NT2/D1 (cell line): ENCODE measurements at places on chromosomes 2 and 18.
A peak's percentile ranks its signal among the peaks of the same experiment; 100 is the strongest.

DNA sequence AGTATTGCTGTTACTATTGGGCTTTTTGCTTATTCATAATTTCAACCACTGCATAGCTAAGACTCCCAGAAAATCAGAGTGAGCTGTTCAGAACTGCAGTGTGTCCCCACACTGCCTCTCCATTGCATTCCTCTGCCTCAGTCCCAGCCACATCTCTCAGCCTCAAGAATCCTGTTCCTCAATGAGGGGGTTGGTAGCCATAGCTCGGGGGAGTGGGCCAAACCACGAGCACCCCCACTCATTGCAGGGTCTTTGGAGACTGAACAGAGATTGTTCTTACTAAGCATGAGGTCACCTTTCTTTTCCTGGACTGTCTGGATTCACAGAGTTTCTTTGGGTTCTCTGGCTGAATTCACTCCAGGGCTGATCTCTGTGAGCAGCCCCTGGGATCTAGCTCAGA is 161.1 kb downstream of the GFPT1 start:
- no peak for DNase-seq

GRCh38 chr18:7755753-7756475 is 188.8 kb downstream of the PTPRM start:
- DNase-seq = no peak

GRCh38 chr18:73840319-73840945 is 307.2 kb downstream of the FBXO15 start:
- DNase-seq = no peak

GRCh38 chr2:233416199-233416598 is 61.9 kb downstream of the DGKD start:
- no peak for DNase-seq

GRCh38 chr18:23587220-23587642 is 925 bp upstream of the NPC1 start:
- no peak for DNase-seq

- DNase-seq = no peak
Measured at GRCh38 chr2:65430603-65431420, 1.6 kb downstream of the SPRED2 start.

DNA sequence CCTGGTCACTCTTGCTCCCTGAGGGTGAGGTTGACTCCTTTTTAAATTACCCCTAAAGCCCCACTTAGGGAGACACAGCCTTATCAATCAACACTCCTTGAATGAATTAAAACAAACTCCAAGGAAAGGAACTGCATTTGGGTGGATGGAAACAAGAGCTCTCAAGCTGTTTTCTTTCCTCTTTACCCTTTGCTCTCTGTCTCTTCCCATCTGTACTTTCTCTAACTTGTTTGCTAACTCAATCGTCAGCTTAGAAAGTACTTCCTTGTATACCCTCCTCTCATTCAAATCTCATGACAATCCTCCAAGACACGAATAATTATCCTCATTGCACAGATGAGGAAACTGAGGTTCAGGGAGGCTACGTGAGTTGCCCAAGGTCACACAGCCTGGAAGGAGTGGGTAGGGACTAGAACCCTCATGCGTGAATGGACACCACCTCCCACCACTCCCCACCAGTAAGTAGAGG is 32.7 kb downstream of the ZFP36L2 start:
- no peak for DNase-seq

- DNase-seq = no peak
Measured at GRCh38 chr2:149894226-149894625, 306.7 kb upstream of the MMADHC start.

DNA sequence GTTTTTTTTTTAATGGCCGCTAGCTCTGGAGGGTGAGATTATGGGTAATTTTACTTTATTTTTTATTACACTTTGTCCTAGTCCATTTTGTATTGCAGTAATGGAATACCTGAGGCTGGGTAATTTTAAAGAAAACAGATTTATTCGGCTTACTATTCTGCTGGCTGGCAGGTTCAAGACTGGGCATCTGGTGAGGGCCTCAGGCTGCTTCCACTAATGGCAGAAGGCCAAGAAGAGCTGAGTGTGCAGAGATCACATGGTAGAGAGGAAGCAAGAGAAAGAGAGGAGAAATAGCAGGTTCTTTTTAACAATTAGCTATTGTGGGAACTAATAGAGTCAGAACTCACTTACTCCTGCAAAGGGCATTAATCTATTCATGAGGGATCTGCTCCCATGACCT is 52.4 kb upstream of the ARHGAP28 start:
- no peak for DNase-seq

DNA sequence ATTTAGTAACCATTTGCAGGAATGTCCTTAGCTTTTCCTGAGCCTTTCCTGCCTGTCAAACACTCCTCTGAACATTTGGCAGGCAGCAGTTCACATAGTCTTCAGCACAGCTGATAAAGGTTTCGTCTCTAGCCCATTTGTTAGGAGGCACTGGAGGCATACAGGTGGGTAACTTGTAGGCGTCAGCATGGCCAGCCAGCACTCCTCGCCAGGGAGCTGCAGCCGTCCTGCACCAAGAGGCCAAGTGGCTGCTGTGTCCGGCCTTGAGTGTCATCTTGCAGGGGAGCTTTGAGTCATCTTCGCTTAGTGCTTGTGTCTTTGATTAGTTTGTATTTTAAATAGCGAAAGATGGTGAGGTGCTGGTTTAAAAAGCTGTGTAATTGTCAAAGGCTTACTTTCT is 120.3 kb upstream of the NFATC1 start:
- no peak for DNase-seq

GRCh38 chr2:235594041-235594440 is 100.2 kb downstream of the AGAP1 start:
- peak; percentile 55 for DNase-seq

GRCh38 chr2:31365834-31366505 is 48.6 kb downstream of the XDH start:
- DNase-seq = no peak

DNA sequence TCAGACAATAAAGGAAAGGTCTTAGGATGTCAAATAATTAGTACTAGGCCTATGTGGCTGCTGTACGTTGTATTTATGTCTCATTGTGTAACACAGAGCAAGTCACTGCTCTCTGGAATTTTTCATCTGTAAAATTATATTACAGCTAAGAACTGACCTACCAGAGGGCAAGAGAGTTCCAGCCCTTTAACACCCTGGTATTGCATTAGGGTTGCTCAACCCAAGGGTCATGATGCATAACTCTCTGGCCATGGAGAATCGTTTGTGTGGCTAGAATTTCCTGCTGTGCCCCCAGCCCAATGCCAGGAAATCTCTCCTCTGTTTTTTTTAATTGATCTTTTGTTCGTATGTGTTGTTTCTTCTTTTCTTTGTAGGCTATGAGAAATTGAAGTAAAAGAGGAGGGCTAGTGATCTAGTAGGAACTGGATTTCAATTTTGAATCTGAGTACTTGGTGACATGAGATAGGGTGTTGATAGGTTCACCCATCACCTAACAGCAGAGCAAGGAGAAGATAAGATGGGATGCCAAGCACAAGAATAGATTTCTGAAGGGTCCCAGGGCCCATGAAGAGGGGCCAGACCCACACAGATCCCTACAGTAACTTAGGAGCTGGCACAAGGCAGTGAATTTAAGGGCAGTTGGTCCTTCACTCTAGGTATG is 571.2 kb upstream of the TNP1 start:
- DNase-seq = no peak

- DNase-seq = no peak
Measured at GRCh38 chr18:68244786-68245185, 470.1 kb downstream of the TMX3 start.

DNA sequence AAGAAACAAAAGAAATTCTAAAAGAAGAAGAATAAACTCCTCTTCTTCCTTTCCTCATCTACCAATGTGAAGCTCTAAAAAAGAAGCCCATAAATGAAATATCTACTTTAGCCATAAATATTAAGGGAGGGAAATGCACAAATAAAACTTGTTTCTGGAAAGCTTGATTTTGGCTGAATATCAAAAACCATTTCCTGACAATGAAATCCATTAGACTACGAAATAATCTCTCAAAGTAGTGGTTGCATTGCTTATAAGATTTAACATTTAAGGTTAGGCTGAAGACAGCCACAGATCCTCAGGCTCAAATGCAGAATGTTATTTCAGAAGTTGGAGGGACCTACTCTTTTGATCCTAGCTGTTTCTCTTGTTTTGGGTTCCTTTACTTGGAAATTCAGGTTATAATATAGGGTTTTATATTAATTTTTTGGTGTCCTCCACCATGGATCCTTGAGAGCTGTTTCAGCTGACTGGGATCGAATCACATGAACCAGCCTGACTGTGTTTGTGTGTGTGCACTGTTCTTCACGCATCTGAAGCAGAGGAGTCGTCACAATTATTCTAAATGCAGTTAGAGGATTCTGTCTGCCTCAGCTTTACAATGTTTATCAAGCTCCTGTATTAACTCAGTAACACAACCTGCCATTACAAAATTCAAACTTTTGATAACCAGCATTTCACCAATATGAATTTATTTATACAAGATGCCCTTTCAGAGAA is 474.8 kb downstream of the ARHGAP15 start:
- no peak for DNase-seq

DNA sequence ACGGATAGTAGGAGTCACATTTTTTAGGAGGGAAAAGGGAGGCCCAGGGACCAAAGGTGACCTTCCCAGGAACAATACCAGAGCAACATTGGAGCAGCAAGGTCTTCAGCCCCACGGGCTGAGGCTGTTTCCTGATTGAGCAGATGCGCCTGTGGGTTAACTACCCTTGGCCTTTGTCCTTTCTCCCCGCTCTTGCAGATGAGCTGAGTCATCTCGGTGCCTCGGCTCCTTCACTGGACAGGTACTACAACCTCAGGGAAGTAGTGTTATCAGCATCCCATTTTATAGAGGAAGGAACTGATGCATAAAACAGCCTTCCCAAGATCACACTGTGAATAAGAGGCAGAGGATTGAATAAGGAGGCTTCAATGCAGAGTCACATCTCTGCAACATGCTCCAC is 43.5 kb downstream of the DHRS9 start:
- no peak for DNase-seq

DNA sequence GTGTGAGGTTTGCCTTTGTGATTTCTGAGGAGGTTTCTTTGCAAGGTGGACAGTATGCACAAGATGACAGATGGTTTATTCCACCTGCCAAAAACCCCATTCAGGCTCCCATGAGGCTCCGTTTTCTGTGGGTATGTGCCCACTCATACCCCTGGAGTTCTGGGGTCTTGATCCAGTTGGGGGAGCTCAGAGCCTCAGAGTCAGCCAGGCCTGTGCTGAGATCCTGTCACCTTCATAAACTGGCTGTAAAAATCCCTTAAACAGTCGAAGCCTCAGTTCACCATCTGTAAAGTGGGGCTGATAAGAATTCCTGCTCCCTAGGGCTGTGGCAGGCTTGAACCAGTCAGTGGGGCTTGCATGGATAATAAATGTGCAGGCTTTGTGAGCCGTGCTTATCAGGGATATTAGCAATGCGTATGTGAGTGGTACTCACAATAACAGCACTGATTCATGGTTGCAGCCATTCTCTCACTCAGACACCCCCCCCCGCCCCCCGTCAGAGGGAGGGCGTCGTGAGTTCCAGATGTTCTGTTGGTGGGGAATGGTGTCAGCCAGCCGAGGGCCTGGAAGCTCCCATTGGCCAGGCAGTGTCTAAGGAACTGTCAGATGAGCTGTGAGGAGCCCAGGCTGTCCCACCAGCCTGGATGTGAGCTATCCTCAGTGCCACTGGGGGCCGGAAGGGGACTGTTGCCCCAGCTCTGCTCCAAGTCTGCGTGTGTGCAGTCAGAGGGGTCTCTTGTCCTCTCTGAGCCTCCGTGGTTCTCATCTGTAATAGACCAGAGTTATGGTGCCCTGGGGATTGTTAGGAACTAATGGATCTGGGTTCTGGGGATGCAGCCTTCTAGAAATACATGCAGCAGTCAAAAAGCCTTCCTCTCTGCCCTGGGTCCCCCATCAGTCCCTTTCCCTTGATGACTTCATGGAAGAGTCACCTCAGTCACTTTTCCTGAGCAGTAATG is 51.7 kb downstream of the KCNIP3 start:
- DNase-seq = no peak

- DNase-seq = no peak
Measured at GRCh38 chr2:202022755-202023154, 10.9 kb upstream of the FZD7 start.

GRCh38 chr18:36401462-36401861 is 103.9 kb downstream of the FHOD3 start:
- no peak for DNase-seq

GRCh38 chr2:63876311-63876710 is 34.6 kb downstream of the UGP2 start:
- DNase-seq = no peak

- no peak for DNase-seq
Measured at GRCh38 chr2:3348767-3349166, 28.9 kb downstream of the EIPR1 start.

- no peak for DNase-seq
Measured at GRCh38 chr2:101362777-101363176, 24.5 kb downstream of the CREG2 start.

DNA sequence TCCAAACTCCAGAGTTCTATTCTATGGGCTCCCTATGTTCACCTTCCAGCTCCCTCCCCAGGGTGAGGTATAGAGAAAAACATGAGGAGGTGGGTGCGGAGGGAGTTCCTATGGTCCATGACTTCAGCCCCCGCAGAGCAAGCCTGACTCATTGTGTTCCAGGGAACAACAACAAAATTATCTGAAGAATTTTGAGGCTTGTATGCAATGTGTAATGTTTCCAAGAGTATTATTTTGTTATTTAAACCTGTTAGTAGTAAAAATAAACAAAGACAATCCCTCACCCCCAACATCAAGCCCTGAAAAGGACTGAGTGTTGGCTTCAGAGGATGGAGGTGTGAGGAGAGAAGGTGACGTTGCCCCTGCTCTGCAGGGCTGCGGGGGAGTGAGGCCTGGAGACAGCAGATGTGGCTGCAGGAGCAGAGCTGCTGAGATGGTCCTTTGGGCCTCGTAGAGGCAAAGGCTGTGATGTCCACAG is 29.0 kb downstream of the LAMA3 start:
- DNase-seq = no peak

- no peak for DNase-seq
Measured at GRCh38 chr2:8926356-8926755, 77.1 kb downstream of the MBOAT2 start.

DNA sequence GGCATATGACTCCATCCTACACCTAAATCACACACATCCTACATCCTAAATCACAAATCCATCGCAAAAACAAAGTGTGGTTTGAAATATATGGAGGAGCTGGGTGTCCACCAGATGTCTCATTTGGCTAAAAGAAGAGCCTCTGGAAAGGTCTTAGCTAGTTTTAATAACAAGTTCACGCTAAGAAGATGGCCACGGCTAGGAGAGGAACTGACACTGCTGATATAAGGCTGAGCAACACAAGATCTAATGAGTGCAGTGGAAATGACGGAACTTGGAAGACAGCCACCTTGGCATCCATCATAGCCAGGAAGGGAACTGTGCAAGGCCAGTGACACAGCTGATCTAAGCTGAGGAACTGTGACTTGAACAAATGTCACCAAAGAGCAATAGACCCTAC is 60.0 kb upstream of the AGAP1 start:
- no peak for DNase-seq

DNA sequence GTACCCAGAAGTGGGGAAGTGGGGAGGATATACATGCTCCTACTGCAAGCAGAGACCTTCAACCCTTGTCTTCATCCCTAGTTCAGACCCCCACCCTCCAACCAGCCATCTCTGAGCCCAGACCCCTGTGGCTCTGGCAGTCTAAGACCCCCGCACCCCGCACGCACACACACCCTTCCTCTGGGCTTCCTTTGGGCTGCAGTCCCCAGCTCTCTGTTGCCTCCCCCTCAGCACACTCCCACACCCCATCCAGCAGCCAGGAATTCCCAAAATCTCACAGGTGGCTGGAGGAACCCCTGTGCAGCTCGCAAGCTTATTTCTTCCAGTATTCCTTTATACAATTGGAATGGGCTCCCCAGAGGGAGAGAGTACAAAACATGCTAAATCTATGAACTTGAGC is 13.9 kb upstream of the GYPC start:
- DNase-seq = no peak
